ENCODE measurements at places on chromosomes 16 and 17. TPM values are rescaled to one million over a fixed set of nuclear protein-coding genes. Genes with fewer than 3 reads are reported as not detected.

SYNGR3 gene
- total RNA-seq, result 38.8 TPM

DNA sequence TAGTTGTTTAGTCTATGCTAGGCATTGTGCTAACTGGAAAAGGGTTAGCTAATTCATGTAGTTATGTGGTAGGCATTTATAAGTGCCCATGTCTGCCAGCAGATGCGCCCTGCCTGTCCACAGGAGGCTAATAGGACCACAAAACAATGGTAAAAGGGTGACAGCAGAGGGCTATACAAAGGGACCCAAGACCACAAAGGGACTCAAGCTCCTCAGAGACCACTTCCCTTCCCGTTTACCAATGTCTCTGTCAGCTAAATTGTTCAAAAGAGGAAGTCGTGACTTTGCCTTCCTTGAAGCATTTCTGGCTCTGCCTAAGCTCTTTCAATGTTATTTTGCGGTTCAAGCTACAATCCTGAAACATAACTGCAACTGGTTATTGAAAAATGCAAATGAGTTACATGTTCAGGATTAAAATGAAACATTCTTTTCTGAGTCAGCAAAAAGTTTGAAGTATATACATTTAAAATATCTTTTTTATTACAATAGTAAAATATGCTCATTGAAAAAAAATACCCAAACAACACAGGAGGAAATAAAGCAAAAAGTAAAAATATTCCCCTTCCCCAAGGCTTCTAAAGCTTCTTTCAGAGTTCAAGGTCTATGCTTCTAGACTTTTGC lies 149.2 kb downstream of the MAF start:
- H3K4me1 ChIP-seq, result no peaks in the 10 kb centered on the region
- H3K4me3 ChIP-seq, result no peak overlapping the region
- H3K27ac ChIP-seq, result no peak overlapping the region
- H3K27me3 ChIP-seq, result no peaks in the 10 kb centered on the region

DNA sequence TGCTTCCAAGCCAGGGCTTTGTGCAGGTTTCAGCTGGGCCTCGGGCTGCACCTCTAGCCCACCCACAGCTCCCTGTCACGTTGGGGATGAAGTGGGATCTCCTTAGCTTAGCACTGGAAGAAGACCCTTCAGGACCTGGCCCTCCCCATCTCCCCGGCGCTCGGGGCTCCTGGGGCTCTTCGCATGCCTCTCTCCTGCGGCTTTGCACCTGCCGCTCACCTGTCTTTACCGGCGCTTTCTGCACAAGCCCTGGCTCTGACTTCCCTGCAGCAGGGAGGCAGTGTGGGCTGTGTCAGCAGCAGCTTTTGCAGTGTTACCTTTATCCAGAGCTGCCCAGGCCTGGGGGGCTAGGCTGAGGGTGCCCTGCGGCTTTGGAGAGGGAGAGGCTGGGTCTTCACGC lies 52.3 kb downstream of the NT5M start:
- peaks cover 17% of the 10 kb centered on the region for H3K4me1 ChIP-seq
- no peak overlapping the region for H3K27ac ChIP-seq
- H3K4me3 ChIP-seq, result no peak overlapping the region
- no peaks in the 10 kb centered on the region for H3K36me3 ChIP-seq
- no peak for DNase-seq
- H3K27me3 ChIP-seq, result no peaks in the 10 kb centered on the region

LITAFD gene
- total RNA-seq, result not detected

CD300LF gene
- not detected for total RNA-seq

GRCh38 chr16:2584729-2585650 lies 47.2 kb downstream of the PDPK1 start:
- H3K4me3 ChIP-seq, result no peak overlapping the region
- no peak for DNase-seq
- peaks cover 7% of the 10 kb centered on the region for H3K36me3 ChIP-seq
- H3K4me1 ChIP-seq, result no peaks in the 10 kb centered on the region

GRCh38 chr16:49596648-49597291 lies 223.2 kb downstream of the C16orf78 start:
- no peak overlapping the region for H3K4me3 ChIP-seq
- H3K27ac ChIP-seq, result no peak overlapping the region
- H3K4me1 ChIP-seq, result peaks cover 11% of the 10 kb centered on the region
- no peaks in the 10 kb centered on the region for H3K36me3 ChIP-seq
- H3K27me3 ChIP-seq, result no peaks in the 10 kb centered on the region

SPPL2C gene
- total RNA-seq, result not detected

JUP gene
- total RNA-seq, result 98.6 TPM

RAB26 gene
- total RNA-seq, result 4.3 TPM

- no peaks in the 10 kb centered on the region for H3K27me3 ChIP-seq
- DNase-seq, result no peak
- no peak overlapping the region for H3K27ac ChIP-seq
- no peaks in the 10 kb centered on the region for H3K36me3 ChIP-seq
- H3K4me1 ChIP-seq, result peaks cover 16% of the 10 kb centered on the region
These were observed 22.3 kb upstream of the PECAM1 start for GRCh38 chr17:64412944-64413381.

GRCh38 chr17:62626719-62627218 lies 701 bp upstream of the MRC2 start:
- H3K4me3 ChIP-seq, result peak overlapping the region; percentile 88
- peaks cover 16% of the 10 kb centered on the region for H3K4me1 ChIP-seq
- DNase-seq, result no peak
- H3K36me3 ChIP-seq, result no peaks in the 10 kb centered on the region
- no peak overlapping the region for H3K27ac ChIP-seq

IRX5 gene
- total RNA-seq, result 0.48 TPM

- H3K4me1 ChIP-seq, result no peaks in the 10 kb centered on the region
- no peak overlapping the region for H3K27ac ChIP-seq
These were observed 98.4 kb downstream of the BMERB1 start for GRCh38 chr16:15532825-15533224.

HEATR9 gene
- not detected for total RNA-seq

DNA sequence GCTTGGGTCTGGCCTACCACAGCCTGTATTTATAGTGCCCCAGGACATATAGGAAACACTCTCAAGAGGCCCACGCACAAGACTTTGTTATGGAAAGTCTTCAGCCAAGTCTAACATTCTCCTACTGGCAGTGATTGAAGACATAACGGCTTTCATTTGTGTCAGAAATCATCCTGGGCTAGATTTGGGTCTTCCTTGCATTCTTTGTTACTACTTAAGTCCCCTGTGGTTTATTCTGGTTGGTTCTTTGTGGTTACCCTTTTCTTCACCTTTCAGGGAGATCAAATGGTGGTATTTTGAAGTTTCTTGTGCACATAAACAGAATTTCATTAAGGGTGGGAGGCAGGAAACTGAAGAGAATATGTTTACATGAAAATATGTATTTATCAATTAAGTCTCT lies 37.7 kb downstream of the REXO5 start:
- no peaks in the 10 kb centered on the region for H3K27me3 ChIP-seq
- H3K27ac ChIP-seq, result no peak overlapping the region
- H3K4me3 ChIP-seq, result no peak overlapping the region
- H3K36me3 ChIP-seq, result peaks cover 7% of the 10 kb centered on the region
- no peak for DNase-seq
- H3K4me1 ChIP-seq, result no peaks in the 10 kb centered on the region

- no peak for DNase-seq
- no peak overlapping the region for H3K27ac ChIP-seq
- no peaks in the 10 kb centered on the region for H3K36me3 ChIP-seq
- H3K4me1 ChIP-seq, result no peaks in the 10 kb centered on the region
- H3K27me3 ChIP-seq, result no peaks in the 10 kb centered on the region
These were observed 275.8 kb downstream of the FOXL1 start for GRCh38 chr16:86854058-86854621.

BAIAP3 gene
- total RNA-seq, result 7.9 TPM

DNA sequence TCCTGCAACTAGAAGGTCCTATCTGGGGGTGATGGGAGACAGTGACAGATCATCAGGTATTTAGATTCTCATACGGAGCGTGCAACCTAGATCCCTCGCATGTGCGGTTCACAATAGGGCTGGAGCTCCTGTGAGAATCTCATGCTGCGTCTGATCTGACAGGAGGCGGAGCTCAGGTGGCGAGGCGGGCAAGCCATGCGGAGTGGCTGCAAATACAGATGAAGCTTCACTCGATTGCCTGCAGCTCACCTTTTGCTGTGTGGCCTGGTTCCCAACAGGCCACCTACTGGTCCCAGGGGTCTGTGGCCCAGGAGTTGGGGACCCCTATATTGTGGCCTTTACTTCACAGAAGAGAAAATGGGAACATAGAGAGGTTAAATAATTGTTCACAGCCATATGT lies 200.4 kb downstream of the IRF8 start:
- no peaks in the 10 kb centered on the region for H3K27me3 ChIP-seq
- DNase-seq, result no peak
- no peaks in the 10 kb centered on the region for H3K4me1 ChIP-seq
- H3K27ac ChIP-seq, result no peak overlapping the region
- H3K4me3 ChIP-seq, result no peak overlapping the region

- H3K27ac ChIP-seq, result no peak overlapping the region
- no peak for DNase-seq
- no peak overlapping the region for H3K4me3 ChIP-seq
- H3K27me3 ChIP-seq, result no peaks in the 10 kb centered on the region
These were observed 17.5 kb downstream of the CIBAR2 start for GRCh38 chr16:85094812-85095211.

GRCh38 chr16:28927815-28928214 lies 2.8 kb upstream of the RABEP2 start:
- no peaks in the 10 kb centered on the region for H3K27me3 ChIP-seq
- no peaks in the 10 kb centered on the region for H3K4me1 ChIP-seq
- no peak overlapping the region for H3K4me3 ChIP-seq
- no peak for DNase-seq

GRCh38 chr16:31421587-31421986 lies 6.6 kb downstream of the COX6A2 start:
- peaks cover 8% of the 10 kb centered on the region for H3K27me3 ChIP-seq
- no peaks in the 10 kb centered on the region for H3K36me3 ChIP-seq
- no peaks in the 10 kb centered on the region for H3K4me1 ChIP-seq
- H3K27ac ChIP-seq, result no peak overlapping the region
- DNase-seq, result no peak
- H3K4me3 ChIP-seq, result no peak overlapping the region

DNA sequence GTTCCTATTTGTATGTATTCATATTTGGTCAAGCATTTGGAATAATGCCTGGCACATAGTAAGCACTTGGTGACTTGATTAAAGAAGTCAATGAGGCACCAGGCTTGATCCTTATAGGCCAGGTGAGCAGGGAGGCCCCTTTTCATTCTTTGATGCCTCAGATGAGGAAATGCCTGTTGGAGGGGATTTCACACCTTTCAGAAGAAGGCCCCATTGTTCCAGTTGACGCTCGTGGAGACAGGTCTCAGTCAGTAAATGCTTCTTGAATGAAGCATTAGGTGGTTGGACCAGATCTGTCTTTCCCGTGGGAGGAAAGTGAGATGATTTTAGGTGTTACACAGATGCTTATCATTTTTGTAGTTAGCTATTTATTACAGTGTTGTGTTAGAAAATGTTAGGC lies 13.0 kb downstream of the LCMT1 start:
- H3K27ac ChIP-seq, result no peak overlapping the region
- H3K4me1 ChIP-seq, result no peaks in the 10 kb centered on the region
- H3K4me3 ChIP-seq, result no peak overlapping the region
- peaks cover 21% of the 10 kb centered on the region for H3K36me3 ChIP-seq
- DNase-seq, result no peak
